ENCODE measurements at places on chromosomes 16 and 17. TPM values are rescaled to one million over a fixed set of nuclear protein-coding genes. Genes with fewer than 3 reads are reported as not detected.

The HS3ST2 gene
- total RNA-seq: 1.2 TPM

The INPP5K gene
- 33.3 TPM for total RNA-seq

The TBX2 gene
- total RNA-seq: 1.2 TPM

The NPIPA2 gene
- not detected for total RNA-seq

The PIPOX gene
- 1.6 TPM for total RNA-seq

The EXOSC6 gene
- total RNA-seq: 25.4 TPM

The RPS2 gene
- 10,766 TPM for total RNA-seq

The TMC5 gene
- 4.7 TPM for total RNA-seq

The KRTAP16-1 gene
- total RNA-seq: not detected

The GNGT2 gene
- not detected for total RNA-seq

The WWP2 gene
- 16.8 TPM for total RNA-seq

The SEPTIN12 gene
- 0.78 TPM for total RNA-seq

The OR3A3 gene
- total RNA-seq: not detected

The KRT28 gene
- total RNA-seq: not detected

The HSPB9 gene
- total RNA-seq: not detected

The MT1H gene
- not detected for total RNA-seq

The SLFN12L gene
- not detected for total RNA-seq

The TEN1 gene
- total RNA-seq: 23.1 TPM

The SPATA32 gene
- not detected for total RNA-seq

The NDUFAF8 gene
- 158 TPM for total RNA-seq

The APOBR gene
- not detected for total RNA-seq

Data from Caki2 (cell line).